T47D (cell line): ENCODE measurements at places on chromosomes 7 and 10.

GRCh38 chr7:135685306-135686084 lies 23.2 kb downstream of the STMP1 start:
- no peak for DNase-seq

GRCh38 chr10:7484456-7485243 lies 73.8 kb upstream of the SFMBT2 start:
- DNase-seq = no peak

DNA sequence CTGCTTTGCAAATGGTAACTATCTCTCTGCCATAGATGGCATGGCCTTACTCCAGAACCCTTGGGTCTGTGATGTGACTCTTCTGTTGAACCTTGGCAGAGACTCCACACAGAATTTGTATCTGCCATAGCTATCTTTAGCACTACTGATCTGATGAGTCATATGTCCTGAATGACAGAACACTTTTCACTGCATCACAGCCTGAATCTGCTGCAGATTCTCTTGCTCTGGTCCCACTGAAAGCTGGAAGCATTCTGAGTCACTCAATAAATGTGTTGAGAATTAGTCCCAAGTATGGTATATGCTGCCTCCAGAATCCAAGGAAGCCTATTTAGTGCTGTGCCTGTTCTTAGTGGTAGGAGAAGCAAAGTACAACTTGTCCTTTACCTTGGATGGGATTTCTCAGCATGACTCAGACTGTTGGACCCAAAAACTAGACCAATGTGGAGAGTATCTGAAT lies 39.5 kb upstream of the ANKRD1 start:
- no peak for DNase-seq

GRCh38 chr7:2168615-2169311 lies 64.0 kb downstream of the MAD1L1 start:
- DNase-seq = no peak

DNA sequence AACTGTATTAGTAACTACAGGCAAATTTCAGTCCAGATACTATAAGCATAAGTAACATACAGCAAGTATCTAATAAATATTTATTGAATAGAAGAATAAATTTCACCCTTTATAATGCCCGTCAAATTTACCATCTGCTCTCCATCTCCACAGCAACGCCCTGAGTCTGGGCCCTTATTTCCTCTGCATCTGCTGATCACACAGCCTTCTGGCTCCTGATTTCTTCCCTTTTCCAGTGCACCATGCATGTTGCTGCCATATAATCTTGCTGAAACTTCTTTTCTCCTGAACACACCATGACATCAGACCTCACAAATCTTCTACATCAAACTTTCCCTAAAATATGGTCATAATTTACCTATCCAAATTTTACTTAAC lies 15.4 kb downstream of the HYCC1 start:
- DNase-seq = no peak

DNA sequence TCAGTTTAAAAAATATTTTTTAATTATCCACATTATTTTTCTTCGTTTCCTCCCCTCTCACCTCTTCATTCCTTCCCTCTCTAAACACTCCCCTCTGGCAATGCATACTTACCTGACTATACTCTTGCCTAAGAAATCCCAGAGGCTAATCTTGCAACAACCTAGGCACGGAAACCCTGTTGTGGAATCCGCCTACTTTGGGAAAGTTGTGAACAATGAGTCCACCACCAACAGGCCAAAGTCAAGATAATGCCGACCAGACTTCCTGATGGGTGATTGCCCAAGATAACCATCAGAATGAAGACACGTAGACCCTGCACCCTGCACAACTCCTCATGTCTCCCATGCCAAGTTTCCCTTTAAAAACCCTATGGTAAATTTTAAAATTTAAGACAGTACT lies 521.5 kb downstream of the KIF20B start:
- DNase-seq = no peak
